Heart left ventricle (tissue), 16 donors: ENCODE measurements at places on chromosomes 1 and 21. TPM values are rescaled to one million over a fixed set of nuclear protein-coding genes. Genes with fewer than 3 reads are reported as not detected.
A peak's percentile ranks its signal among the peaks of the same experiment; 100 is the strongest.

Gene ECM1
- 11.3 TPM for polyA plus RNA-seq

Gene TNNT2
- 9,964 TPM for polyA plus RNA-seq

DNA sequence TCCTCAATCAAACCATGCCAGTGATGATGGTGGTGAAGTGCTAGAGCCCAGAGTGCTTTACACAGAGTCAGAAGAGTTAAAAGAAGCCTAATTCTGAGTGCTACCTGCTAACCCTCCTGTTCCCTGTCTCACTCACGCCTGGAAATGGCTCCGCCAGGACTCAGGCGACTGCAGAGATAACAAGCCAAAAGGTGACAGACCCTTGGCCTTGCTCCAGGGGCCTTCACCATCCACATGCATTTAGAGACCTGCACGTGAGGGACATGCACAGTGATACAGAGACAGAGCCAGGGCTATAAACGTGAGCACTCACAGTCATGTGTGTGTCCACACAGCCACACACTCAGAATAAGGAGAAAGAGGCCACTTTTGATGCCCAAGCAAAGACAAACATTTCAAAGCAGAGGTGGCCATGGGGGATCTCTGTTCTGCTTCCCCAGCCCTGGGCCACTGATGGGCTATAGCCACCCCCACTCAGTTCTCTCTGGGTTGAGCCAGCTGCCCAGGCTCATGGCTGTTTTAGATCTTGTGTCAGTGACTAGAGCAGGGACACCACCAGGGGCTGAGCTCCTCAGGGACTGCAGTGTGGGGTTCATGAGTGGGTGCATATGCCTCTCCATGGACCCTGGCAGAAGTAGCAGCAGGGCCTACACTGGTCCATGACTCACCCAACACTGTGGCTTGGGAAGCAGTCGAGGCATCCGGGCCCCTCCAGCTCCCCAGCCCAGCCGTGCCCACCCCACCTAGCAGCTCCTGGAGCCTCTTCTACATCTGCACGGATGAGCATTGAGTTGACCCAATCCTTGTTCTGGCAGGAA, 117.2 kb downstream of the EPHB2 start:
- no peaks in the 10 kb centered on the region for H3K36me3 ChIP-seq
- DNase-seq: peak; percentile 81
- H3K27ac ChIP-seq: no peak overlapping the region
- H3K27me3 ChIP-seq: no peaks in the 10 kb centered on the region
- no peak overlapping the region for H3K4me3 ChIP-seq

DNA sequence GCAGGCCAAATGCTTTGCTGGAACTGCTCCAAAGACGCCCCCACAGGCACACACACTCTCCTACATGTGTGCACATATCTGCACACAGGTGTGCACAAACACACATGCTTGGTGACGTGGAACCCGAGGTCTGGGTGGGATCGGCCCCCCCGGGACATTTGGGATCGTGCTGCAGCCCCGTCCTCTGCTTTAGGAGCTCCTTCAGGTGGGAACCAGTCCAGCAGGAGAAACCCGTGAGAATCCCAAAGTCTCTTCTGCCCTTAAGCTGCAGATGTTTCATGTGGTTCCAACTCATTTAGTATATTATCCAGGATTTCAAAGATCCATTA, 38.6 kb downstream of the UBE2G2 start:
- DNase-seq: no peak
- H3K4me1 ChIP-seq: no peaks in the 10 kb centered on the region
- H3K27me3 ChIP-seq: no peaks in the 10 kb centered on the region
- no peak overlapping the region for H3K27ac ChIP-seq

DNA sequence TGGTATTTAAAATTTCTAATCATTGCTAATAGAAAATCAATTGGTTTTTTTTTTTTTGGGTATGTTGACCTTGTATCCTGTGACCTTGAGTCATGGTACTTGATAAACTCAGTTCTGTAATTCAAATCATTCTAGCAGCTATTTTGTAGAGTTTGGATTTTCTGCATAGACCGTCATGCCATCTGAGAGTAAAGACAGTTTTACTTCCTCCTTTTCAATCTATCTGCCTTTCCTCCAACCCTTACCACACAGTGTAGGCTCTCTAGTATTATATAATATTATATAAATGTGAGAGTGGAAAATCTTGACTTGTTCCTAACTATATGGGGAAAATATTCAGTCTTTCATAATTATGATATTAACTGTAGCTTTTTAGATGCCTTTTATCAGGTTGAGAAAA, 7.0 kb downstream of the TDRD5 start:
- no peak for DNase-seq
- H3K4me1 ChIP-seq: no peaks in the 10 kb centered on the region
- no peaks in the 10 kb centered on the region for H3K36me3 ChIP-seq
- peaks cover 19% of the 10 kb centered on the region for H3K27me3 ChIP-seq
- H3K27ac ChIP-seq: no peak overlapping the region
- H3K4me3 ChIP-seq: no peak overlapping the region

DNA sequence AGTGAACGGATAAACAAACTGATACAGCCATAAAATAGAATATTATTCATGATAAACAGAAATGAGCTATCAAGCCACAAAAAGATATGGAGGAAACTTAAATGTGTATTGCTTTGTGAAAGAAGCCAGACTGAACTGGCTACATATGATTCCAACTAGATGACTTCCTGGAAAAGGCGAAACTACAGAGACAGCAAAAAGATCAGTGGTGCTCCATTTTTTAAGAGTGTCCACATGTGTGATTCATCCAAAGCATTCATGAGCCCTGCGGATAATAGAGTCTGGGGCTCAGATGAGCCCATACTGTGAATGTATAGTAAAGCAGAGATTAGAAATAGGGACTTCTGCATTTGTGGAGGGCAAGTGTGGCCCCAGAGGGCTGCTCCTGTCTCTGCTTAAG, 7.8 kb upstream of the TMEM222 start:
- no peaks in the 10 kb centered on the region for H3K4me1 ChIP-seq
- DNase-seq: no peak
- H3K36me3 ChIP-seq: no peaks in the 10 kb centered on the region
- peaks cover 5% of the 10 kb centered on the region for H3K27me3 ChIP-seq
